Heart right ventricle (tissue), 16 donors: ENCODE measurements at places on chromosomes 7 and 10. TPM values are rescaled to one million over a fixed set of nuclear protein-coding genes. Genes with fewer than 3 reads are reported as not detected.

BTRC gene
- total RNA-seq: 37.7 TPM

CUL2 gene
- 38.7 TPM for total RNA-seq

CALML5 gene
- not detected for total RNA-seq

GAD2 gene
- total RNA-seq: not detected
